Tibial artery (tissue), 4 donors: ENCODE measurements at places on chromosomes 6 and 20.

DNA sequence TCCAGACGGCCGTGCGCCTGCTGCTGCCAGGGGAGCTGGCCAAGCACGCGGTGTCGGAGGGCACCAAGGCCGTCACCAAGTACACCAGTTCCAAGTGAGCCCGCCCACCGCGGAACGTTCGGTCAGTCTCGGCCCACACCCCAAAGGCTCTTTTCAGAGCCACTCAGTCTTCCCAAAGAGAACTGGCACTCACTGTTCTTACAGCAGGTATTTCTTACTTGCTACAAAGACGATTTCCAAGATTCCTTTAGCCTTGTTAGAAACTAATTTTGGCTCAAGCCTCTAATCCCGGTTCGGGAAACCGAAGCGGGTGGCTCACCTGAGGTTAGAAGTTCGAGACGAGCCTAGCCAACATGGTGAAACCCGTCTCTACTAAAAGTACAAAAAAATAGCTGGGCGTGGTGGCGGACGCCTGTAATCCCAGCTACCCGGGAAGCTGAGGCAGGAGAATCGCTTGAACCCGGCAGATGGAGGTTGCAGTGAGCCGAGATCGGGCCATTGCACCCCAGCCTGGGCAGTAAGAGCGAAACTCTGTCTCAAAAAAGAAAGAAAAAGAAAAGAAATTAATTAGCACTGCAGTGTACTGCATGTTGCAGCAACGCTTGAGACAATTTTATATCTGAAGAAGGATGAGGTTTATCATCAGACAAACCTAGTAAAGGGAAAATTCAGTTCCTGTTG lies 73.1 kb downstream of the OR2B2 start:
- peak; percentile 91 for DNase-seq

DNA sequence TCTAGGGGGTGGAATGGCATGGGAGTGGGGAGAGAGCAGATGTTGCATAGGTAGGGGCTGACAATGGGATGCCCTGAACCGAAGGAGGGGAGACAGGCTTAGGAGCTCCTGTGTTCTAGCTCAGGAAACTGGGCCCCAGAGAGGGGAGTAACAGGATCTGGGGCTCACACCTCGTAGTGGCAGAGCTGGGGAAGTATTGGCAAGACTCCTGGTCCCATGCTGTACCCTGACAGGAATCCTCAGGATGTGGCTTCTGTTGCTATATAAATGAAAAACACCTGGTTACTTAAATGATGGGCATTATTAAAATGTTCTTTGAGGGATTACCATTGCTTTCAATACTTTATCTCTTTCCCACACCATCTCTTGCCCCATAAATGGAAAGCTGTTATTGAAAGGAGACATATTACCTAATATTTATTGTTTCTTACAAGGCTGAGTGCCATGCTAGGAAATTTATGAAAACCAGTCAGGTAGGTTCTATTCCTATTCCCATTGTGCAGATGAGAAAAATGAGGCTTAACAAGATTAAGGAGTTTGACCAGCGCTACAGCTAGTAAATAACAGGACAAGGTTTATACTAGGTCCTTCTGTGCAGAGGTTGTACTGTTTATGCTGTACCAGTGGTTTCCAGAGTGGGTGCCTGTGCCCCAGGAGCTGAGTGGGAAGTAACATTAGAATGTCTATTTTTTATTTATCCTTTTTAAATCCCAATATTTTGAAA lies 35.3 kb upstream of the TCP11 start:
- no peak for DNase-seq

GRCh38 chr6:31900917-31901414 lies 920 bp downstream of the ZBTB12 start:
- DNase-seq = no peak

GRCh38 chr20:11686820-11687543 lies 230.7 kb upstream of the BTBD3 start:
- no peak for DNase-seq

GRCh38 chr6:11197175-11197536 lies 35.3 kb downstream of the NEDD9 start:
- no peak for DNase-seq

DNA sequence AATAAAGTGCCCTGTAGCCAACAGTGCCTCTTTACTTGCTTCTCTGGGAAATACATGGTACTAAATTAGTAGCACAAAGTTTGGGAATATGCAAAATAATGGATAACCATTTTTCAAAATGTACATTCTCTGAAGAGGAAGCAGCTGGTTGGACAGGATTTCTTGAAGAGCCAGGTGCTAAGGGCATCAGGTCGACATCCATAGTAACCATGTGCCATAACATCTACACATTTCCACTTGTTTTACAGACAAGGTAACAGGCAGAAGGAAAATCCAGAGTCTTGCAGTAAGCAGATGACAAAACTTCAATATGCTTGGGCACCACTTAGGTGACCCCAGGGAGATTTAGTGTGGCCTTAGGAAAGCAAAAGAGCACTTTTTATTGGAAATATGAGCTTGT lies 36.5 kb upstream of the SMIM28 start:
- no peak for DNase-seq

DNA sequence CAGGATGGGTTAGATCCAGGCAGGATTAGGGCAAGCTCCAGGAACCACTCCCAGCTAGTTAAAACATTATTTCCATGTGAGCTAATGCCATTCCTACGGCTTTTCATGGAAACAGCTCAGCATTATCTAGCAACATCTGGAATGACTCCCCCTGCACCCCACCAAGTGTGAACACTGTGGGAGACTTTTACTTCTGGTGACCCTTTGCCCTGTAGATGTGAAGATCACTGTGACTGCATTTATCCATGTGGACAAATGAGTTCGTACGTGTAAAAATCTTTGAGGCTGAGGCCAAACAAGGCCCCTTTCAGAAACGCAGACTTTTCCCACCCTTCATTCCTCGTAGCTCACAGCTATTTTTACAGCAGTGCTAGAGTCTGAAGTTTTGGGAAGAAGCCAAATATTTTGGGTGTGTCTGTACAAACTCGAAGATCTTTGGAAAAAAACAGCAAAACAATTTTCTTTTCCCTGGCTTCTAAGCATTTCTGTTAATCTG lies 221.8 kb upstream of the SOX4 start:
- DNase-seq = no peak

DNA sequence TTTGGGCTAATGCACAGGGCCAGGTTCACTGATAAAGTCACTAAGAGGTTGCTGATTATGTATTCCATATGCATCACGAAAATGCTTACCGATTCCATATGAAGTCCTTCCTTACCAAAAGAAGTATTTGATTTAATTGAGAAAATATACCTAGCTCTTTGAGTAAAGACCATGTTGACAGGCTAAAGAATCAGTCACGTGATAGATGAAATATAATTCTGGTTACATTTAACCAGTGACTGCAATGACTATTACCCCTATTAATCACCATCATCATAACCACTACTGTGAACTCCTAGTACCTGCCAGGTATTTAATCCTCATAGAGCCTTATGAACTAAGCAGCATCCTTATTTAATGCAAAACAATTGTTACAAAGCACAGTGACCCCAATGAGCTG lies 110.1 kb downstream of the HIVEP2 start:
- no peak for DNase-seq

- no peak for DNase-seq
Measured at GRCh38 chr6:122143813-122144601, 255.4 kb upstream of the HSF2 start.

GRCh38 chr20:35739294-35740163 lies 2.5 kb downstream of the RBM39 start:
- no peak for DNase-seq

DNA sequence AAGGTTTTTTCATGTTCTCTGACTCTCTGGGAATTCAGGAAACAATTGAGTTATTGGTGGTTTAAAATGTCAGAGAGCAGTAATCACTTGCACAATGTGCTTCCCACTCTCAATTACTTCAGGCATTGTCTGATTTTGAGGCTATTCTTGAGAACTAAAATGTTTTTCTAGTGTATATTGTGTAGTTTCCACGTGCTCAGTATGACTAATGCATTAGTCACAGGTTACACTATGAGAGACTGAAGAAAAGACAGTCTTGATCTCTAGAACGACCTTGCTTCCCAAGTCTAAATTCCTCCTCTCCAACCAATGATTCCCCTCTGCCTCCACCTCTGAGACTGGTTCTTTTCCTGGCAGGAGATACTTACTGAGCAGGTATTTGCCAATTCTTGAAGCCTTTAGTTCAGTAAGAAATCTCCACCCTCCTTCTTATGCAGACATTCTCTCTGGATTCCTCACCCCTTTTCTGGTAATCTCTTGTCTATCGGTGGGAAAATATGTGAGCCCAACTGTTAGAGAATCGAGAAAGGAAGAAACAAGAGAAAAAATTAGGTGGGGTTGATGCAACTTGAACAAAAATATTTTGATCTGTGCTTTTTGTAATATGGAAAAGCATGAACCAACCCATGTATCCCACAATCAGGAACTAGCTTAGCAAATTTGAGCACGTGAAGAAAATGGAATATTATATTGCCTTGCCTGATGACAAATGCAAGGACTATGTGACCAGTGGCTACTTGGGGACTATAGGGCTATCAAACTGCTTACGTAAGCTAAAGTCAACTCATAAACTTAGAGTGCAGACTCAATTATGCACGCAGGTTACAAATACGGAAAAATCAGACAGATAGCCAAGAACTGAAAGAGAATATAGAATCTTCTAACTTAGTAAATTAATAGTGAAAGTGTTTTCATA lies 61.1 kb upstream of the SLC22A16 start:
- no peak for DNase-seq

DNA sequence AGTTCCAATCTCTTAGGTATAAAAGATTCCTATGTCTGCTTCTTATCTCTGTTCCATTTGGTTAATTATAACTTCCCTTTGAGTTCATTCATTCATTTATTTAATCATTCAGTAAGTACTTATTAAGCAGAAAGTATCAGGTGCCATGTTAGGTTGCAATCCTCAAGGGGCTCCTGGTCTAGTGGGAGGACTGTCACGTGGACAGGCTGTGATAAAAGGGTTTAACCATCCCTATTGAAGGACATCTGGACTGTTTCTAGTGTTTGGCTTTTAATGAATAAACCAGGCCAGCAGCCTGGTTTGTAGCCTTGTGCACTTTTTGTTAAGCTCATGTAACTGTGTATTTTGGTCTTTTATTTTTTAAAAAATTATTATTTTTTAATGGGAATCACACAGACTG lies 162.1 kb upstream of the OGFRL1 start:
- DNase-seq = no peak

- no peak for DNase-seq
Measured at GRCh38 chr6:109241199-109241598, 141.1 kb downstream of the CD164 start.

GRCh38 chr6:37565267-37566110 lies 65.8 kb upstream of the CCDC167 start:
- DNase-seq = no peak

DNA sequence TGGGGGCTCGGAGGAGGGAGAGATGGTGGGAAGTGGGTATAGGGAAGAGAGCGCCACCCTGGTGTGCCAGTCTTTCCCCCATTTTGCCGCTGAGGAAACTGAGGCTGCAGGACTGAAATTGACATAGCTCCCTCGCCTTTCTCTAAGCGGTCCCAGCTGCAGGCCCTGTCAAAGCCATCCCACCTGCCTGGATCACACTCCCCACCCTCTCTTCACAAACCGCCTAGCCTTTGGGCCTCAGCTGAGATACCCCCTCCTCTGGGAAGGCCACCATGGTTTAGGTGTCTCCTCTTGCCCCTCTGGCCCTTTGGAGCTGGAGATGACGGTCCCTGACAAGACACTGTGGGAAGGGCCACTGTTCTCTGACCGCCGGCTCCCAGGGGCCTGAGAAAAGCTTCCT lies 16.9 kb downstream of the SRC start:
- DNase-seq = no peak

GRCh38 chr6:148538261-148539190 lies 195.9 kb downstream of the SASH1 start:
- DNase-seq = no peak

DNA sequence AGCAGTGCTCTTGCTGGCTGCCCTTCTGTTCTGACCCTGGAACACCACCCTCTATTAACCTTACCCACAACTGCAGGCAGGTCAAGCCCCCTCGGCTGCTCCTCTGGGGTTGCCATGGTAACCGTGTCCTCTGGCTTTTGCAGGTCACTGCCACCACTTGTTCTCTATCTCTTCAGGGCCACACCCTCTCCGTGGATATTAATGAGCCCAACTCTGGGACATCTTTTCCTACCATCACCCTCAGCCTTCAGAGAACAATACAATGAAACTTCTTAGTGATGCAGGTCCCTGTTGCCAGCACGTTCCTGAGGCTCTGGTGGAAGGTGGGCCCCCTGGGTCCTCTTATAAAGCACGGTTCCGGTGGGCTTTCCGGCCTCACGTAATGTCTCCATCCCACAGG lies 30.8 kb upstream of the MICB start:
- no peak for DNase-seq

GRCh38 chr20:58634521-58635278 lies 16.4 kb upstream of the STX16 start:
- DNase-seq = peak; percentile 64

GRCh38 chr20:25009218-25010145 lies 16.9 kb upstream of the APMAP start:
- DNase-seq = peak; percentile 56

- no peak for DNase-seq
Measured at GRCh38 chr6:97669191-97670031, 386.4 kb upstream of the MMS22L start.

DNA sequence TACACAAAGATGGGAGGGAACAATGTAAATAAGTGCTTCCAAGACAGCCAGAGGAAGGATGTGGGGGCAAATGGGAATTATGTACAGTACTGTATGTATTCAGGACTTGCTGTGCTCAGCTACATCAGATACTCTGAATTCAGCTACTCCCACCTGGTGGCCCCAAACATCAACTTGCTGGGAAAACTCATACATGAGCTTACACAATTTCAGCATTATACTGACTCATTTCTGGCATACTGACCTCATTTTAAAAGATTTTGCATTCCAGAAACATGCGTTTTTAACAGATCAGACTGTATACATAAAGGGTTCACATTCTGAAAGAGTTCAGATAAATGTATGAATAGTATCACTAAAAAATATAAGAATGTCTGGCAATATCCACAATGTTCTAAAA lies 59.7 kb downstream of the GPX5 start:
- no peak for DNase-seq
